ENCODE measurements at places on chromosomes 13 and 19. TPM values are rescaled to one million over a fixed set of nuclear protein-coding genes. Genes with fewer than 3 reads are reported as not detected.
A peak's percentile ranks its signal among the peaks of the same experiment; 100 is the strongest.

GRCh38 chr13:23381866-23382265 lies 51.6 kb downstream of the SACS start:
- DNase-seq: no peak

- no peak for DNase-seq
Measured at GRCh38 chr13:60494296-60494695, 97.3 kb downstream of the TDRD3 start.

GRCh38 chr13:23777575-23777870 lies 111.7 kb downstream of the MIPEP start:
- no peak for DNase-seq

GRCh38 chr19:2043961-2044708 lies 6.9 kb downstream of the MKNK2 start:
- DNase-seq: no peak

DNA sequence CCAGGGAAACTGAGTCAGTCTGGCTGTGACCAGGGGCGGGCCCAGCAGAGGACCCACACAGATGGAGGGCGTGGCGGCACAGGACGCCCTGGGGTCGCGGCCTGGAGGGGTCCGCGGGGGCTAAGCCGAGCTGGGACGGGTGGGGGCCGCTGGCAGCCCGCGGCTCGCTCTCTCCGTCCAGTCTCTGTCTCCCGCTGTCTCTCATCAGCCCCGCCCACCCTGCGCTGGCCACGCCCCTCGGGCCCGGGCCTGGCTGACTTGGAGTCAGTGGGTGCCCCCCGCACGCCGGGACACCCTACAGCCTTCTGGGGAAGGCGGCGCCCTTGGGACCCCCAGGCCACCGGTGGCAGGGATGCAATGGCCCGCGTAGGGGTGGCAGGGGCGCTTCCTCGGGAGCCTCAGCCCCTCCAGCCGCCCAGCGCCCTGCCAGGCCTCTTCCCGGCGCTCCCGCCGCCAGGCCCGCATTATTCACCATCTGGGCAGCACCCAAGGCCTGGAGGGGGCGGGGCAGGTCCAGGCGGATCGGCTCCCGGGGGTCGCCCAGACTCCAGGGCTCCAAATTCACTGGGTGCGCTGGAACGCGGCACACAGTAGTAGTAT lies at the start of gene TBXA2R:
TBXA2R (minus strand) TSS at position 186 of the 600 bp plus-strand sequence. CDS start 6,241 bp downstream, outside the sequence.
- peak; percentile 56 for DNase-seq

ZNF724 gene
- total RNA-seq: 6.8 TPM

DNA sequence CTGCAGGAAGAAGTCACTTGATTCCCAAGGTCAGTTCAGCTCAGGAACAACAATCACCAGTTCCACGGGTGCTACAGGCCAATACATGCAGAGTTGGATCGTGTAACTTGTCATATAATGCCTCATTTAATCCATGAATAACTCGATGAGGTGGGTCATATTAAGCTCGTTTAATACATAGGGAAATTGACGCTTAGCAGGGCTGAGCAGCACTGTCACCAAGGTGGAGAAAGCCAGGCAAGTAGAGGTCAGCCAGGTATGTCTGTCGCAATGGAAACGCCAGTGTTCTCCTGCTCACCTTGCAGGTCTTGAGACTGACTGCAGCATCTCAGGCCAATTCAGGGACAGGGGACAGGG lies 52.3 kb downstream of the CCDC70 start:
- DNase-seq: no peak

- no peak for DNase-seq
Measured at GRCh38 chr13:36903925-36904595, 16.0 kb downstream of the SMAD9 start.

GRCh38 chr13:69580255-69580654 lies 527.4 kb upstream of the ATXN8OS start:
- DNase-seq: no peak

DNA sequence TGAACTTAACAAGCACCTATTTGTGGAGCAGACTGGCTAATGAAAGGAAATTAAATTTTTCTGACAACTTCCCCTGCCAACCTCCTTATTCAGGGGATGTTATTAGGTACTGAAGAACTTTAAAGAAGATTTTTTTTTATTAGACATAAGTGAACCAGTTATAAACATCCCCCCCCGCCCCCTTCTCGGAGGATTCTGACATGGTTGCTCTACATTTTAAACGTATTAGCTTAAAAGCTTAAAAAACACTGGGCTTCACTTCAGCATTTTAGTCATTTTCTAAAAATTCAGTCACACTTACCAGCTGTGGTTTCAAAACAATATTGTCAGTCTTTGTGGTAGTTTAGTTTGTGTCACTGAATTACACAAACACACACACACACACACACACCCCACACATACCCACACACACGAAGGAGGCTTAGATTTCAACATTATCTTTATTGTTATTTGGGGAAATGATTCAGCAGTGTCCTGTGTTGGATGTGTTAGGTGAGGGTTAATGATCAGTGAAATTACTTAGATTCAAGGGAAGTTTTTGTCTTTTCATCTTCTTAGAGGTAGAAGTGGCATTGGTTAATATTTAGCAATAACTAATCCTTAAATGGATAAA lies 145.7 kb downstream of the PCCA start:
- peak; percentile 14 for DNase-seq

DNA sequence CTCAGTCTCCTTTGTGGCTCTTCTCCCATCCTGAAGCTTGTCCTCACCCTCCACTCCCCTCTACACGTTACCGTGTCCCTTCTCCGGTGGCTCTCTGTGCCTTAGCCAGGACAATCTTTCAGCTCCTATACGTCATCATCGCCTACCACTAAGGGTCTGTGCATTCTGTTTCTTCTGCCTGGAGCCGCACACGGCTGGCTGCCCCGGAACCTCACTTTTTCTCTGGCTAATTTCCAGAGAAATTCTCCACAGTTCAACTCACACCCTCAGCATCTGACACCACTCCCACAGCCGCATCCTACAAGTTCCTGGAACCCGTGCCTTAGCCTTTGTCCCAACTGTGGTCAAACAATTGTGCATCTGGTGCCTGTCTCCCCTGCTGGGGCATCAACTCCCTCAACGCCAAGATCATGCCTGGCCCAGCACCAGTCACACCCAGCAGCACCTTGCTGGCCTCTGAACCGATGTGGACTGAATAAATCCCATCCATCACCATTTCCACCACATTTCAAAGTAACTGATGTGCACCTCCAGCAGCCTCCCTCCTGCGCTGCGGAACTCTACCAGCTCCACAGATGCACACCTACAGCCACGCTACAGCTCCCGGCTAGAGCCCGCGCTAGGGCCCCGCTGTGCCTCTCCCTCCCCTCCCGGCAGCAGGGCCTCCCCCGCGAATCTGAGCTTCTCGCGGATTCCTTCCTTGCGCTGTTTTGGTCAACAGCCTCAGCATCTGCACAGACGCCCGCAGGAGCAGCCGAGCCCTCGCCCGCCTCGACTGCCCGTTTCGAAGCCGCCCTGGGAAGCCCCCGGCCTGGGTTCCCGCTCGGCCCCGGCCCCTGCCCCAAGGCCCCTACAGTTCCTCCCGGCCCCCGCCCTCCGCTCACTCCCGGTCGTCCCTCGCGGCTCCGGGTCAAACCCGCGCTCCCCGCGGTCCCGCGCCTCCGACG lies 689 bp downstream of the DCUN1D2 start:
- DNase-seq: peak; percentile 60

DNA sequence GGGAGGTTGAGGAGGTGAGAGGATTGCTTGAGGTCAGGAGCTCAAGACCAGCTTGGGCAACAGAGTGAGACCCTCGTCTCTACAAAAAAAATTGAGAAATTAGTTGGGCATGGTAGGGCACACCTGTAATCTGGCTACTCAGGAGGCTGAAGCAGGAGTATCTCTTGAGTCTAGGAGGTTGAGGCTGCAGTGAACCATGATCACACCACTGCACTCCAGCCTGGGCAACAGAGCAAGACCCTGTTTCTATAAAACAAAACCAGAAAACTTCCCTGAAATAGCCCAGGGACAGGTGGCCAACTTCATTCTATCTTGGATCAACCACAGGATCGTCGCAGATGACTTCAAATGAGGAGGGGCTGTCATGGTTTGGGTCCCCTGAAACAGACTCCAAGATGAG lies 28.7 kb downstream of the COLGALT1 start:
- no peak for DNase-seq

DNA sequence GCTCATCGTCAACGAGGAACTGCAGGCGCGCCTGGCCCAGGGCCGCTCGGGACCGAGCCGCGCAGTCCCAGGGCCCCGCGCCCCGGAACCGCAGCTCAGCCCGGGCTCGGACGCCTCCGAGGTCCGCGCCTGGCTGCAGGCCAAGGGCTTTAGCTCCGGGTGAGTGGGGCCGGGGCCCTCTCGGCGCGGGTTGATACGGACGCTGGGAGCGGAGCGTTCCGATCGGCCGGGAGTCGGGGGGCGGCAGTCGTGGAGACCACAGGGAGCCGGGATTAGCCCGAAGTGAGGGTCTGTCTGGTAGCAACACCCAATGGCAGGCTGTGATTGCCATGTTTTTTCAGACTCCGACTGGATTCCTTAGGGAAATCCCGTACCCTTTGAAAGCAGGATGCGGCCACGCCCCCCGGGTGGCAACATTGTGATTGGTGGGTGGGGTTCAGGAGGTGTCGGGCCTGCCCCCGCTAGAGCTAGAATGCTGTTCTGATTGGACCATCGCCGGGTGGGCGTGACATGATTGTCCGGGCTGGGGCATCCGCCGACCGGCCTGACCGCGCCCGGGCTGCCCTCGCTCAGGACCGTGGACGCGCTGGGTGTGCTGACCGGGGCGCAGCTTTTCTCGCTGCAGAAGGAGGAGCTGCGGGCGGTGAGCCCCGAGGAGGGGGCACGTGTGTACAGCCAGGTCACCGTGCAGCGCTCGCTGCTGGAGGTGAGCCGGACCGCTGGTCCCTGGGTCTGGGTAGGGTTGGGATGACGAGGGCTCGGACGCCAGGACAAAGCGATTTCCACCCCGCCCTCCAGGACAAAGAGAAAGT lies 11.3 kb downstream of the EPS8L1 start:
- peak; percentile 93 for DNase-seq

DNA sequence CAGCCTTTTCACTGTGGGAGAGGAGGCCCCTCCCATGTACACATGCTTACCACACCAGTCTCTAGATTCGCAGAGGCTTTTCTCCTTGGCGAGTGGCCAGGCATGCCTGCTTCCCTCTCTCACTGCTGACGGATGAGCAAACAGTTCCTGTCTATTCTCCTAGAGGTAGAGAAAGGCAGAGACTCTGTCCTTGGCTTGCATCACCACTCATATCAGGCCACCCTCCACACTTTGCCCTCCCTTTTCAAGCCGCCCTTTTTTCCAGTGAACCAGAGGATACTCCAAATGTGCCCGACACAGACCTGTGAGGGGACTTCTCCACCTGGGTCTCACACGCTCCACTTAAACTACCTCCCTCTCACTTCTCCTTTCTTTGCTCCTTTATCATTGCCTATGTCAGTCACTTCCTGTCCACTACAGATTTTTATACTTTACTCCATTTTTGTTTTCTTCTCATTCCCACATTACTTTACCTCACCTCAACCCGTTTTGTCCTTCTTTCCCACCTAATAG lies 284.6 kb downstream of the DNAJC15 start:
- peak; percentile 97 for DNase-seq

GRCh38 chr13:59374691-59375090 lies 789.0 kb downstream of the DIAPH3 start:
- DNase-seq: no peak

DNA sequence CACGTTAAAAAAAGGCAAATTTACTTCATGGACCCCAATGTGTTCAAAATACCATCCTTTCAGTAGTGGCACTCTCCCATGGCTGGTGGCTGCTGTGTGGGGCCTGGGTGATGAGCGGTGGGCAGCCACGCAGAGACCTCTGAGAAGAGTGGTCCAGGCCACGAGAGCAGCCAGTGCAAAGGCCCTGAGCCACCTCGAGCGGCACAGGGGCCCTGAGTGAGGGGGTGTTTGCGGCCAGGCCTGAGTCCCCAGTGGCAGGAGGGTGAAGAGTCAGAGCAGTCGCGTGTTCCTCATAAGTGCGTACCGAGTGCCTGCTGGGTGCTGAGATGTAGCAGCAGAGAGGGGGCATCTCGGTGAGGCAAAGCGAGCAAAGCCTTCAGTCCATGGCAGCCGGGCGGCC lies 7.0 kb downstream of the ZNF444 start:
- no peak for DNase-seq

DNA sequence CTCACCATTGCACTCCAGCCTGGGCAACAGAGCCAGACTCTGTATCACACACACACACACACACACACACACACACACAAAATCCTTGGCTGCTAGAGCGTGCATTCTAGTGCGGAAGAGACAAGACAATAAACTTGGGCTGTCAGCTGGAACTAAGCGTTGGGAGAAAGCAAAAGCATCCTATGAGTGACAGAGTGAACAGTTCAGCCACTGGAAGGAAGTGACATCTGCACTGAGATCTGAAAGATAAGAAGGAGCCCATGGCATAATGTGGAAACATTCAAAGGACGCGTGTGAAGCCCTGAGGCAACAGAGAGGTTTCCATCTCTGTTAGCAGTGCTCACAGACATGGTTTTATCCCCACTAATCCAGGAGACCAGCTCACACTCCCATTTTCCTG lies 3.5 kb upstream of the SLC1A5 start:
- peak; percentile 63 for DNase-seq

DNA sequence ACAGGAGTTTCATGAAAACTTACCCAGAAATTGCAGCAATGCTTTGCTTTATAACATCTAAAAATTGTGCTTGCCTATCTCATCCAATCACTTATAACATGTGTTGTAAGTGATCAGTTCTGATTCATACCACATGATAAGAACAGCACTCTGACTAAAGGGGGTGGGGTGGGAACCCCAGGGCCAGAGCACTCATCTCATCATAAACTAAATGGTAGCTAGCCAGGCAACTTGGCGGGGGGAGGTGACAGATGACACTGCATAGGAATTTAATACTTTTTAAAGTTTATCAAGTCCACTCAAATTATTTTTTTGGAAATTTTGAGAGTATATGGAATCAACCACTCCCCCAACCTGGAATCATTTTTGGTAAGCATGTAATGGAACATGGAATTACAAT lies 42.1 kb downstream of the FOXO1 start:
- peak; percentile 28 for DNase-seq

GRCh38 chr13:26985285-26985878 lies 186.2 kb downstream of the USP12 start:
- peak; percentile 86 for DNase-seq

GRCh38 chr13:58804832-58805231 lies 1173.3 kb downstream of the PCDH17 start:
- no peak for DNase-seq

GRCh38 chr13:50740052-50740741 lies 103.3 kb downstream of the DLEU7 start:
- DNase-seq: peak; percentile 15

COL4A1 gene
- total RNA-seq: 1,391 TPM

URAD gene
- total RNA-seq: not detected

KCNC3 gene
- not detected for total RNA-seq

DNA sequence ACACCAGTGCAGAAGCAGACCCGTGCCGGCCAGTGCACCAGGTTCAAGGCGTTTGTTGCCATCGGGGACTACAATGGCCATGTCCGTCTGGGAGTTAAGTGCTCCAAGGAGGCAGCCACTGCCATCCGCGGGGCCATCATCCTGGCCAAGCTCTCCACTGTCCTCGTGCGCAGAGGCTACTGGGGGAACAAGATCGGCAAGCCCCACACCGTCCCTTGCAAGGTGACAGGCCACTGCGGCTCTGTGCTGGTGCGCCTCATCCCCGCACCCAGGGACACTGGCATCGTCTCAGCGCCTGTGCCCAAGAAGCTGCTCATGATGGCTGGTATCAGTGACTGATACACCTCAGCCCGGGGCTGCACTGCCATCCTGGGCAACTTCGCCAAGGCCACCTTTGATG lies 10.1 kb downstream of the ZNF44 start:
- DNase-seq: no peak

GTF2F1 gene
- total RNA-seq: 36.1 TPM

- no peak for DNase-seq
Measured at GRCh38 chr19:41114132-41114531, at the start of gene CYP2F1. CYP2F1 (plus strand) TSS chr19:41114432; CDS start chr19:41116189, 1,757 bp downstream.
